ENCODE measurements at places on chromosomes 5 and 9. TPM values are rescaled to one million over a fixed set of nuclear protein-coding genes. Genes with fewer than 3 reads are reported as not detected.

- no peak for DNase-seq
Observed at GRCh38 chr9:108779551-108780325, 76.0 kb downstream of the ACTL7B start.

- no peak for DNase-seq
Observed at GRCh38 chr5:58501778-58502417, 10.7 kb downstream of the GAPT start.

The SLC6A18 gene
- not detected for polyA plus RNA-seq

- DNase-seq, result no peak
Observed at GRCh38 chr5:35182910-35183535, 47.3 kb downstream of the PRLR start.

The TMEFF1 gene
- not detected for polyA plus RNA-seq

GRCh38 chr5:8062521-8062920 is 193.6 kb downstream of the MTRR start:
- DNase-seq, result no peak

GRCh38 chr9:97362777-97363545 is 48.9 kb upstream of the TDRD7 start:
- DNase-seq, result no peak

All from B cell (primary cell).